EL (cell line): ENCODE measurements at places on chromosomes 5 and 9.

DNA sequence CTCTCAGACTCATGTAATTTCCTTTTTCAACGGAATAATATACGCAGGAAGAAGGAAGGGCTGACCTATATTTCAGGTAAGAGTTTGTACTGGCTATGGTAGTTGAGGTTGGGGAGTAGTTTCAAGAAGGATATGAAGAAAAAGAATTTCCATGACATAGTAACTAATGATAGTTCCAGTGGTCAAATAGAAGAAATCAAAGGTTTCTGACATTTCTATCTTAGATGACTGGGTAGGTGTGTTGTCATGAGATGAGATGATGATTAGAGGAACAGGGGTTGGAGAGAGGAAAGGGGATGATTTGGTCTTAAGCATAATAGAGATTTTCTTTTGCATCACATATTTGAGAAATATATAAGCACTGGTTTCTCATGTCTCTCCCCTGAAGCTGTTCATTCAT, 166.0 kb downstream of the SPATA31D1 start:
- DNase-seq, result no peak

GRCh38 chr9:98206754-98207153, 14.3 kb upstream of the CORO2A start:
- no peak for DNase-seq

DNA sequence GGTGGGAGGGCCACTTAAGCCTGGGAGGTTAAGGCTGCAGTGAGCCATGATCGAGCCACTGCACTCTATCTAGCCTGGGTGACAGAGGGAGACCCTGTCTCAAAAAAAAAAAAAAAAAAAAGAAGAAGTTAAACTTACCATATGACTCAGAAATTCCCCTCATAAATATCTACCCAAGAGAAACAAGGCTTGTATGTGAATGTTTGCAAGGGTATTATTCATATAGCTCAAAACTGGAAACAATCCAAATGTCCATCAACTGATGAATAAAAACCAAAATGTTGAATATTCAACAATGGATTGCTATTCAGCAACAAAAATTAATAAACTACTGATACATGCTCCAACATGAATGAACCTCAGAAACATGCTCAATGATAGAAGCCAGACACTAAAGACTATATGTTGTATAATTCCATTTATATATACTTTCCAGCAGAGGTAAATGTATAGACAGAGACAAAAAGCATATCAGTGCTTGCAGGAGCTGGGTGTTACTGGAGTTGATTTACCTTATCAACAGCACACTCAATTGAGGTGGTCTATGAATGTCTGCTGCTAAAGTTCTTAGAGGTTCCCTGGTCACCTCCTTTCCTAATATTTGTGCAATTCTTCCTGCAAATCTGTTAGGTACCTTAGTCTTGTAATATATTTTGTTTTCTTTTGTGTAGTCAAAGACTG, 5.3 kb upstream of the SREK1 start:
- no peak for DNase-seq

DNA sequence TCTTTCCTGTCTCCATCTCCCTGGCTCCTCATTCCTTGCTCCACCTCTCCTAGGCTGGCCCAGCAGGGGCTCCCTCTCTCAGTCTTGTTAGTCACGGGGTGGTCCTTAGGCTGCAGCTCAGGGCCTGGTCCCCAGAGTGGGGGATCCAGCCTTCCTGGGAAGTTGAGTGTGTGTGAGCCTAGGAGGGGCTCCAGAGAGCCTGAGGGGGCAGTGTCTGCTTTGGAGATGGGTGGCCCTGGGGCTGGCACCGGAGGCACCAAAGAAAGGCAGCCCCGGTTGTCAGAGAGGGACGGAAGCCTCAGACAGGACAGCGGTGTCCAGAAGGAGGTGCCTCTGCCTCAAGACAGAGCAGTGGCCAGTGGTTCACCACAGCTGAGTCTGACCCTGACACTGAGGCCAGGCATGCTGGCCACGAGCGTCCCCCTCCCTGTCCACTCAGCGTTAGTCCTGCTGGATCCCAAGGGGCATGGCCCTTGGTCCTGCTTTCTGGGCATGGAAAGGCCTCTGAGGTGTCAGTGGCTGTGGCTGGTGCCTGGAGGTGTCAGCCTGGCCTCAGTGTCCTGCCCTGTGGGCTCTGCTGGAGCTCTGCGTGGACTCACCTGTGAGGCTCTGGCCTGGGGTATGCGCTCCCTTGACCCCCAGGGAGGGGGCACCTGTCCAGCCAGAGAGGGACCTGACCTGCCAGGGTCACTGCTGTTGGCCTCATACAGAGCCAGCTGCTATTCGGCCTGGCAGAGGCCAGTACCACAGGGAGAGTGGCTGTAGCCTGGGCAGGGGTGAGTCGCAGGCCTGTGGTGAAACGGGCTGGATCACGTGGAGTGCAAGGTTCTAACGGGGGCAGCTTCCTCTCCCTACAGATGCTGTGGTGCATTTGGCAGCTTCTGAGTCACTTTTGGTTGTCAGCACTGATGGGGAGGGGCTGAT, 130.6 kb downstream of the CACNA1B start:
- DNase-seq, result peak; percentile 31

- no peak for DNase-seq
These were observed 379.9 kb upstream of the IRX4 start for GRCh38 chr5:2262620-2263019.

DNA sequence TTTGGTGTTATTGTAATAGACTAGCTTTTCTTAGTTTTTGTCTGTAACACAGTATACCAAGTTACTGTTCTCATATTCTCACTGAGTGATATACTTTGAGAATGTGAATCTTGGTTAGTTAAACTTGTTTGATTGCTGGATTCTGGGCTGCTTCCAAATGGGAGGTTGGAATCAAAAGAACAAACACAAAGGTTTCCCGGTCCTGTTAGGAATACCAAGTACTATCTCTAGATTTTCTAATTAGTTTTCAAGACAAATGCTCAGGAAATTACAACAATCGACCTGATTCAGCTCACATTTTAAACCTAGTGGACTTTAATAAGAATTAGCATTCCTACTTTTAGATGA, 244.3 kb downstream of the CSNK1G3 start:
- DNase-seq, result peak; percentile 25

DNA sequence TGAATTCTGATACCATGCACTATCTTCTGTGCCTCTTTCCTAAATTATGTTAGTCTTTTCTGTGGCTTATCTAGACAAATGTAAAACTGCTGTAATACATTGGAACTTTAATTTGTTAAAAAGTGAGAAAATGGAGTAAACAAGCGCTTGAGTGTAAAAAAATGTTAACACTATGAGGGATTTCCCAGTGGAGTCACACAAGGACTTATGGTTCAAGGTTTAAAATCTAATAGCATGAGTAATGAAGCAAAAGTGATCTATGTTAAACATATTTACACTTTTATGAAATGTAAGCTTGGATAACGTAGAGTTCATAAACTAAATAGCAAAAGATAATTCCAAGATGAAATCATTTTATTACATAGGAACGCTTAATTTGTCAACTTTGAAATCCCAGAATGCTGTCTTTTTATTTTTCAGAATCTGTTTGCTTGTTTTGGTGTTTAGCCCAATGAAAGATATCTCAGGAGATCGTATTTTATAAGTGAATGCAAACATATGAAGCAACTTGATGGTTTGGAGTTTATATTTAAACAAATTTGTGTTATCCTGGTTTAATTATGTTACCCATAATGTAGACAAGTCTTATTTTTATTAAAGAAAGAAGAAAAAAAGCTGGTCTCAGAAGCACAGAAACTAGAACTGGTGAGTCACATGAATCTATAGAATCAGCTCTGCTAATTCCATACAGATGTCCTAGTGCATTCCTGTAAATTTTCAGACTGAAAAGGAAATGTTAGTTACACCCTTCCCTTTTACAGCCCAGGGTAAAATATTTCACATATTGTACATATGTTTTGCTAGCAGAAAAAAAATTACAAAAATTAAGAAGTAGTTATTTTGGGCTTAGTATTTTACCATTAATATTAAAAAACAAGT, 34.2 kb upstream of the FBN2 start:
- peak; percentile 57 for DNase-seq

GRCh38 chr5:105581988-105582690, 2019.5 kb upstream of the NUDT12 start:
- no peak for DNase-seq

DNA sequence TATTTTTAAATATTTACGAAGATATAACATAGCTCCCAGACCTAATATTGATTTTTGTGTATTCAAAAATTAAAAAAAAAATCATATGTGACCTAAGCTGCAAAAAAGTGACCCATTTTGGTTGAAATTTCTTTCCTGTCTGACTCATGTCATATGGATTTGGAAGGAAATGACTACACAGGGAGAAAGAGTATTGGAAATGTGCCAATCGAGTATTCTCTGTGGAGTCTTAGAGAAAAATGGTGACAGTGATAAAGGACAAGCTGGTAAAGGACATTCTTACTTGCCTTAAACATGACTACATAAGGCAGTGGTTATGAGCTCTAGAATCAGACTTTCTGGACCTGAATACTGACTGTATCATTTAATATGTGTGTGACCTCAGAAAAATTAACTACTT, 262.9 kb upstream of the PTPRD start:
- no peak for DNase-seq

DNA sequence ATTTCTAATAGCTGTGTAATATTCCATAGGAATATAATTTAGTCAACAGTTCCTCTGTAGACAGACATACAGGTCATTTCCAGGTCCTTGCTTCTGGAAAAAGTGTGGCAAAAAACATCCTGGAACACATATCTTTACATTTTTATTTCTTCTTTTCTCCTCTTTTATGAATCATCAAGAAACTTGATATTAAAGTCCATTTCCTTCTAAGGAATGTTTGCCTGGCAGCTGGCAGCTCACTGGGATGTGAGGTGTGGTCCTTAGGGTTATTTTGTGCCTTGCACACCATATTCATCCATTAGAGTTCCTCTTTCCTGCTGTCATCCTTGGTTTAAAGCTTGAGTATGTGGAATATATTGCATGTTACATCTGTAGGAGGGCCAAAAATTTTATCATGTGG, 122.0 kb downstream of the GALNT10 start:
- peak; percentile 28 for DNase-seq

DNA sequence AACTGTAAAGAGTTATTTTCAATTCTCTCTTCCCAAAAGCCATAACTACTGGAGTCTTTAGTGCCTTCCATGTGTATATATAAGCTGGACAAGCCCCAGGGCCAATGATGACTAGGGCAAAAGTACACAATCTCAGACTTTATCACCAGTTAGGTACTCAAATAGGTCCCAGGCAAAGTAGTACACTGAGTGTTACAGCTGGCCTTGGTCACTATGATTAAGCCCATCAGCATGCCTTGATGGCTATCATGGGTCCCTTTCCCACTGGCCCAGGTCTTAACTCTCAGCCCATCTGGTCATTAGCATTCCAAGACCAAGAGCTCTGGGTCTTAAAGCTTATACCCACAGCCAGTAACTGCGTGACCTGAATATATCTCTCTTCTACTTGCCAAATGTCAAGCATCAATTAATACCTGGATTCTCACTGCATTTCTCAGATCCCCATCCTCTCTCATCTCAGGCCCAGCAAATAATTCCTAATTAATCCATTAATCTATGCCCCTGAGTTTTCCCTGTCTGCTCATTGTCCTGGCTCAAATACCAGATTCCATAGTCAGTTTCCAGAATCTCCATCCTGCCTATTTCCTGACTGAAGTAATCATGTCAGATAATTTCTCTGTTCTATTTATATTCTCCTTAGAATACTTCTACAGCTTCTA, 62.3 kb downstream of the NR6A1 start:
- DNase-seq, result peak; percentile 96

DNA sequence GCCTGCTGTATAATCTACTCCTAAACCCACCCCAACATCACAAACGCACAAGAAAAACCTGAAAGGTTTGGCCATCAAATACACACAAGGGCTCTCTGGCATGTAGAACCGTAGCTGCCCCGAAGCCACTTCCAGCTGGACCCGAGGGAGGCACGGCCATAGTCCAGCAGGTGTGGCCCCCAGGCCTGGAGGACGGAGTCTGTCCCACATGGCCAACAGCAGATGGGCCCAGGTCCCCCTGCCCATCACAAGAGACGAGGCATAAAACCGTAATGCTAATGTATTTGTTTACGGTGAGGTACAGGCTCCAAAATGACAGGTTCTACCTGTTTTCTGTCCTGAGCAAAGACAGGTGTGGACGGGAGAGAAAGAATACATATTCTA, 234.2 kb downstream of the SYK start:
- DNase-seq, result no peak

DNA sequence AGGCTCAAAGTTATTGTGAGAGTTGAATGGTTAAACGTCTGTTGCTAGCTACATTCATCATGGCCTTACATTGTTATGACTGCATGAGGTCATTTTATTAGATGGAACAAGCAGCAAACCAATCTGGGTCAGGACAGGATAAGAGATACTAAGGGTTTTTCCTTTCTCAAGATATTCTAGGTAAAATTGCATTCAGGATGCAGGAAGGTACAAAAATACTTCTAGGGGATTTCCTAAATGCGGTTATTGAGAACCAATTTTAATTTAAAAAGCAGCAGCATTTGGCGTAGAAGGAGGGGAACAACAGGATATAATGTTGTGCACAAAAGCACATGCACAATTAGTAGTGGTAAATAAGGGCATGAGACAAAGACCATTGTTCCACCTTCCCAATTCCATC, 39.2 kb upstream of the LURAP1L start:
- DNase-seq, result no peak

DNA sequence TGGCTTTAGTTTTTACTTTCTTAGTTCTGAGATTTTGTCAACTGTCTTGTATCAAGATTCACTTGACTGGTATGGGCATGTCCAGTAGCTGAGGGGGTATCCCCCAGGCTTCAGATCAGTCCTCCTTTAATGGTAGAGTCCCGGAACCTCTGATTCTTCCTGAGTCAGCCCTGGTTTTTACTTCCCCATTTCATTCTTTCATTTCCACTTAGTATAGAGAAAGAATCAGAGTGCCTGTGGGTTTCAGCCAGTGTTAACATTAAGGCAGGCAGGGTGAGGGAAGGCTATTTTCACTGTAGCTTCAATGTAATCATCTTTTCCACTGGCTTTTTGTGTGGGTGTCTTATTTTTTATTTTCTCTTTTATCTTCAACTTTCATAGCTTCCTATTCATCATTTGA, 8.3 kb upstream of the COMMD10 start:
- DNase-seq, result no peak

DNA sequence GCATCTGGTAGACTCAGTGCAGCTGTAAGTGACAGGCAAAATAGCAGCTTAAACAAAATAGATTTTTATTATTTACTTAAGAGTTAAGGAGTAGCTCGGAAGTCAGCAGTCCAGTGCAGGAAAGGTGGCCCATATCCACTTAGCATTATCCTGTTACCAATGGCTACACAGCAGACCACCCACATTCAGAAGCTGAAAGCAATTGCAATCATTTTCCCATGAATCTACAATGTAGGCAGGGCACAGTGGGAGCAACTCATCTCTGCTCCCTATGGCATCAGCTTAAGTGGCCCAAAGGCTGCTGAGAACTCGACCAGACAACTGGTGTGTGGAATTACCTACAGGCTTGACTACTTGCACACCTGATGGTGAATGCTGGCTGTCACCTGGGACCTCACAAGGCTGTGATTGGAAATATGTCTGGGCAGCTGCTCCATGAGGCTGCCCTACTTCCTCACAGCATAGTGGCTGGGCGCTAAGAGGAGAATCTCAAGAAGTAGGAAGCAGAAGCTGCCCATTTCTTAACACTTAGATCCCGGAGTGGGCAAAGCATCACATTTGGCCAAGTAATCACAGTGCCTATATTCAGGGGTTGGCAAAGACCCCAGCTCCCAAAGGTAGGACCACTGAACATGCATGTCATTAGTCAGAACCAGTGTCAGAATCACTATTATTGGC, 56.4 kb downstream of the SNX18 start:
- DNase-seq, result no peak

- DNase-seq, result no peak
These were observed 231.5 kb downstream of the PCSK1 start for GRCh38 chr5:96201503-96201902.

- no peak for DNase-seq
These were observed 90.4 kb downstream of the MVB12B start for GRCh38 chr9:126417043-126417442.
